ENCODE measurements at places on chromosomes 4 and X. TPM values are rescaled to one million over a fixed set of nuclear protein-coding genes. Genes with fewer than 3 reads are reported as not detected.

Gene NWD2
- not detected for polyA plus RNA-seq

Gene MCTS1
- 25.0 TPM for polyA plus RNA-seq

Gene RAB33A
- 1.6 TPM for polyA plus RNA-seq

Gene SMR3B
- polyA plus RNA-seq, result not detected

Gene VMA21
- 53.0 TPM for polyA plus RNA-seq

DNA sequence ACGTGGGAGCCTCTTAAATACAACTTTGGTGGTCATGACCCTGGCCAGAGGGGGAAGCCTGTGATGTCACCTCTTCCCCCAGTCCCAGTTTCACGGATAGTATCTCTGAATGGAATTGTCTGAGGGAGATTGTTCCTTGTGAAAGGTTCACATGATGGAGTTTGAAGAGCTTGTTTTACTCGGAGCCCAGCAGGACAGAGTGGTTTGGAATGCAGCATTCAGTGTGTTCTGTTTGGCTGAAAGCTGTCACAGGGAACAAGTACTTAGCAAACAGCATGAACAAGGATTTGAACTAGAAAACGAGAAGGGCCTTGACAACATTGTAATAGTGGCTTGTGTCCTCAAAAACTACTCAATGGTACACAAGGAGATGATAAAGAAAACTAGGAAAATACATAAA, 133.9 kb upstream of the CXorf66 start:
- no peak overlapping the region for H3K27ac ChIP-seq
- peaks cover 4% of the 10 kb centered on the region for H3K27me3 ChIP-seq
- no peak for DNase-seq
- no peak overlapping the region for H3K4me3 ChIP-seq
- no peaks in the 10 kb centered on the region for H3K4me1 ChIP-seq

GRCh38 chr4:125838924-125839323, 524.2 kb downstream of the FAT4 start:
- H3K4me3 ChIP-seq, result no peak overlapping the region
- no peaks in the 10 kb centered on the region for H3K27me3 ChIP-seq
- DNase-seq, result no peak
- H3K4me1 ChIP-seq, result no peaks in the 10 kb centered on the region

- H3K4me1 ChIP-seq, result peaks cover 11% of the 10 kb centered on the region
- no peak for DNase-seq
- H3K27ac ChIP-seq, result no peak overlapping the region
- H3K36me3 ChIP-seq, result no peaks in the 10 kb centered on the region
Measured at GRCh38 chrX:136797787-136798186, 17.1 kb upstream of the ARHGEF6 start.

GRCh38 chrX:147675819-147676218, 235.9 kb upstream of the FMR1 start:
- DNase-seq, result no peak
- no peaks in the 10 kb centered on the region for H3K27me3 ChIP-seq
- H3K27ac ChIP-seq, result no peak overlapping the region
- H3K4me3 ChIP-seq, result no peak overlapping the region
- no peaks in the 10 kb centered on the region for H3K36me3 ChIP-seq
- H3K4me1 ChIP-seq, result no peaks in the 10 kb centered on the region
